ENCODE measurements at places on chromosomes 3 and 15. TPM values are rescaled to one million over a fixed set of nuclear protein-coding genes. Genes with fewer than 3 reads are reported as not detected.

GRCh38 chr15:73727330-73727976 lies 25.7 kb downstream of the INSYN1 start:
- peak; percentile 48 for DNase-seq

DNA sequence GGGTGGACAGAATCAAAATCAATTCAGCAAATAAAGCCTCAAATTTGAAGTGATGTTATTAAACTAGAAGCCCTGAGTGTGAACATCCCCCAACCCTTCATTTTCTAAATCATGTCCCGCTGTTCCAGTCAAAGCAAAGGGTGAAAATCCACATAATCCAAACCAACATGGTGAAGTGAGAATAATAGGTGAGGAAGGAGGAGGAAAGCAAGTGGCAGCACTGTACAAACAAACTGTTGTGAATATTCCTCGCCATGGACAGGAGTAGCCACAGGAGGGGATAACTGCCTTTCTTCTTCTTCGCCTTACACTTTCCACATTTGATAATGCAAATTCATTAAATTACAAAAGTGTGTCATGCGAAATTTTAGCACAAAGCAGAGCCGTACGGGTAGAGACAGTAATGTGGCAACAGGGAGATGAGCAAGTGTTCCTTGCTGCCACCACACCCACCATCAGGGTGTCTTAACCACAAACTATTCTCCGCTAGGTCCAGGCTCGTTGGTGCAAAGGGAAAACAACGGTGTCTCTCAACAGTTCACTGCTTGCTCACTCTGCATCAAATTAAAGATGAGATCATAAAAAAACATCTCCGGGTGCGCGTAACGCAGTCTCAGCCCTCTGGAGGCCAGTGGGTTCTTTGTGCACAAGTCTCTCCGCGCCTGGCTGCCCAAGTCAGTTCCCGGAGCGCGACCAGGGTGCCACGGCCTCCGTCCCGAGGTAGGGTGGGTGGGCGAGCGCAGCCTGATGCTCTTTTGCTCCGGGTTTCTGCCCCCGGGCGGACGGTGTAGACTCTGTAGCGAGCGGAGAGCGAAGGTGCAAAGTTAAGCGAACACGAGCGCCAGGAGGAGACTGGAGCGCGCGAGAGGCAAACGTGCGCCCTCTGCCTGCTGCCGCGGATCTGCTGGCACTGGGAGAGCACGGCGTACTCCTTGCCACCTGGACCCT lies 6.7 kb downstream of the EPHA3 start:
- DNase-seq = peak; percentile 7

GRCh38 chr3:51389423-51390183 lies 1.5 kb upstream of the RBM15B start:
- DNase-seq = peak; percentile 53

GRCh38 chr3:88075497-88075896 lies 16.4 kb downstream of the ZNF654 start:
- no peak for DNase-seq

GRCh38 chr3:196007744-196008335 lies 74.0 kb downstream of the TFRC start:
- no peak for DNase-seq

ADAMTS17 gene
- total RNA-seq = 1.6 TPM

CTXN2 gene
- total RNA-seq = not detected

GRCh38 chr3:95939235-95939809 lies 875.1 kb upstream of the EPHA6 start:
- DNase-seq = no peak

DNA sequence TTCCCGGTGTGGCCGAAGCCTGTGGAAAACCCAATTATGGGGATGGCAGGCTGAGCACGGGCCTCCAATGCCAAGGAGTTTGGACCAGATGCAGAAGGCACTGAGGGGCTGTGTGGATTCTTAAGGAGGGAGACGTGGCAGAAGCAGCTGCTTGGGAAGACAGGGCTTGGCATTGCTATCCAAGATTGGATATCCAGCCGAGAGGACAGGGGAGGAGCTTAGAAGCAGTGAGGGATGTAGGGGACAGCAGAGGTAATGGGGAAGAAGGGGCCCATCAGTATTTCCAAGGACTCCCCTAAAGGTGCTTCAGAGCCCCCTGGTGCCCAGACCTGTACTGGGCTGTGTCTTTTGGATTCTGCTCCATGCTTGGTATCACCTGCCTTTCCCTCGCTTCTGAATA lies 112.8 kb upstream of the TLE3 start:
- no peak for DNase-seq

DNA sequence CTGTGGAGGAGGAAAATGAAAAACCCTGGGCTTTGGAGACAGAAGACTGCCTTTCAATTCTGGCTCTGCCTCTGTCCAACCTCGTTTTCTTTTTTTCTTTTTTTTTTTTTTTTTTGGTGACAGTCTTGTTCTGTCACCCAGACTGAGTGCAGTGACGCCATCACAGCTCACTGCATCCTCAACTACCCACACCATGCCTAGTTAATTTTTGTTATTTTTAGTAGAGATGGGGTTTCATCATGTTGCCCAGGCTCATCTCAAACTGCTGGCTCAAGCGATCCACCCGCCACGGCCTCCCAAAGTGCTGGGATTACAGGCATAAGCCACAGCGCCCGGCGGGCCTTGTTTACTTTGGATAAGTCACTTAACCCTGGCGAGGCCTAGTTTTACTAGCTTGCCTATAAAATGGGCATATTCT lies 66.3 kb upstream of the SLC25A26 start:
- no peak for DNase-seq

- DNase-seq = peak; percentile 83
Measured at GRCh38 chr3:185744997-185745843, 79.6 kb downstream of the IGF2BP2 start.

KLHL40 gene
- total RNA-seq = not detected

MKRN2OS gene
- not detected for total RNA-seq

- DNase-seq = peak; percentile 99
Measured at GRCh38 chr3:40780291-40780924, 255.6 kb downstream of the ZNF621 start.

TGM4 gene
- under 0.01 TPM for total RNA-seq

DNA sequence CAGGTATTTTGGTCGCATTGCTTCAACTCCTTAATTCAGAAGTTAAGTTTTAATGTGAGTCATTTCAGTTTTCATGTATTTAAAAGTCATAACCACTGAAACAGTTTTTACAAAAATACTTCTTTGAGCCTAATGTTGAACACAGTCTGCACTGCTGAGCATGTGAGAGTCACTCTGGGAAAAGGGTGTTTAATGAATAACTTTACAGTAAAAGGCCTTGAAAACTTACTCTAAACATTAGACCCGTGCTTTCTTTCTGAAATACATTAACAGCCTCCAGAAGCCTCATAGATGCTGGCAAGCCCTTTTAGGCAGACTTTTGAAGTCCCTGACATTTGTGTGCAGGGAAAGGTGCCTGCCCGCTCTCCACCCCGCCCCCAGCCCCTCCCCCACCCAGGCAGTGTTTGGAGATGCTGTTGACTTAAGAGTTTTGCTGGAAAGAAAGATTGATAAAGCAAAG lies 68.9 kb upstream of the NR2F2 start:
- DNase-seq = no peak

Data from RPMI7951 (cell line).